ENCODE measurements at places on chromosomes 1 and 21.

GRCh38 chr1:158020259-158020885 is 26.9 kb downstream of the KIRREL1 start:
- no peak for DNase-seq

DNA sequence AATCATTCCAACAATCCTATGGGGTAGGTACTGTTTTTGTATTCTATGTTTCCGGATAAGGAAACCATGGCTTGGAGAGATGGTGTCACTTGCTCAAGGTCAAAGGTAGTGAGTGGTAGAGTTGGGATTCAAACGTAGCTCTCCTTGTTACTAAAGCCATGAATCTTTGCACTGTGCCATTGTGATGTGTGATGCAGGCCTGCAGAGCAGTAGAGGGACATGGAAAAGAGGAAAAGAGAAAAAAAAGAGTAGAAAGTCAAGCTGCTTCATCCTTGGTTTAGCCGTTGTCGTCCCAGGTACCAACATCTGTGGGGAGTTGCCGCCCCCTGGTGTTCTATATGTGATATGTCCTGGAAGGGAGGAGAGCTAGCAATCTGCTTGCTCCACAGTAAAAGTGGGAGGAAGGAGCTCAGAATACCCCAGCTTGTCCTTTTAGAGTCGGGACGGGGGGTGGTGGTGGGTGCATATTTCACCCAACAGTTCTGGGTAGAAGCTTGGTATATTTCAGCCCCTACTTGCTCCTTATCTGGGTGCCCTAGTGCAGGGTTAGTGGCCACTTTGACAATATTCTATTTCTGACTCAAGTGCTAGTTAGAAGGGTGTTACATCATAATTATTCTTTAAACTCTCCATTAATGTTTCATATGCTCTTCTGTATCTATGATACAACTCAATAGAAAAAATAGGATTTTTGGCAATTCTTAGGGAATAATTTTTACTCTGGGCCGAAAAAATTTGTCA is 98.4 kb downstream of the EBNA1BP2 start:
- peak; percentile 94 for DNase-seq

DNA sequence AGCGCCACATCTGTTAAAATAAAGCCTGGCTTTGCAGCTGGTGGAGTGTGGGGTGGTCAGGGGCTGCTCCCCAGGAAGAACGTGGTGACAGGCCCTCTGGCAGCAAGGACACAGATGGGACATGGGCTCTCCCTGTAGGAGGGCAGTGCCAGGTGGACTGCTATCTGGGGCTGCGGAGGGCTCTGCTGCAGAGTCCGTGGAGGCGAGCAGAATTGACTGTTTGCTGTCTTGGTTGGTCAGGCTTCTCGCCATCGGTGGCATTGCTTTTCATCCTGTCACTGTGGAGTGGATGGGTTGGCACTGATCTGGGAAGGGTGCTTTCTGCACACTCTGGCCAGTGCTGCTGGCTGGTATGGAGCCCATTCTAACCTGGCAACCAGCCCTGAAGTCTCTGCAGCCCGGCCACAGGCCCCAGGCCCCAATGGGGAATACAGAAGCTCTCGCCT is 103.0 kb downstream of the LAMC2 start:
- DNase-seq: no peak

DNA sequence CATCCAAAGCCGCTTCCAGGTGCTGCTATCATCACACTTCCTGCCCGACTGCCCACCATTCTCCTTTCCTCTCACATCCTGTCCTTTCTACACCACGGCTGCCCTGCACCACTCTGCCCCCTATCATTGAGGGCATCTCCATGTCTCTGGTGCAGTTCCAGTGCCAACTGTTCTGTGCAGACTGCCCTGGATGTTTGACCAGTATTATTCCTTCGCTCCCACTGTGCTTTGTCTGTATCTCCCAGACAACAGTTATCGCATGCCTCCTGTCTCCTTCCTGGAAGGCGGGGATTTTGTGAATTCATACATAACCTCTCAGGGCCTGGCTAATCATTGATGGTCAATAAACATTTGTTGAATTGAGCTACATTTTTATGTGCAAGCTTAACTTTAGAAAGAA is 63.6 kb upstream of the GNG12 start:
- DNase-seq: no peak

GRCh38 chr21:14591377-14591776 is 45.3 kb upstream of the SAMSN1 start:
- DNase-seq: no peak

GRCh38 chr1:234963180-234963903 is 165.3 kb downstream of the TOMM20 start:
- DNase-seq: no peak
